ENCODE measurements at places on chromosomes 2 and 18.

DNA sequence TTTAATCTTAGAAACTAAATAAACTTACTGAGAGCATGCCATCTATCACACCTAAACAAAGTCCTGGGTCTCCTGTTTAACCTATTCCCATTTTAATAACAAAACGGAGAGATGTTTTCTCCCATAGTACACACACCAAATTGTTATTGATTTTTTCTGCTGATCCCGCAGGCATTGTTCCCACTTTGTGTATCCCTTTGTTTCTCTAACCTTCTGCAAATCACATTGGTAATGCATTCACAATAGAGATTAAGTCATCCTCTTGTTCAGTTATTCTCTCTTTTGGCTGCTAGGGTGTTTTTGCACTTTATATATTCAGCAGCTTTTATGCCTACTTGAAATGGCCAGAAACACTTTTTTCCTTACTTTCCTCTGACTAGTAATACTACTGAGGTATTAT lies 1071.9 kb upstream of the CDH2 start:
- DNase-seq = no peak

- no peak for DNase-seq
Observed at GRCh38 chr2:3000968-3001367, 376.6 kb downstream of the EIPR1 start.

- no peak for DNase-seq
Observed at GRCh38 chr2:238750212-238750904, 97.5 kb upstream of the TWIST2 start.

DNA sequence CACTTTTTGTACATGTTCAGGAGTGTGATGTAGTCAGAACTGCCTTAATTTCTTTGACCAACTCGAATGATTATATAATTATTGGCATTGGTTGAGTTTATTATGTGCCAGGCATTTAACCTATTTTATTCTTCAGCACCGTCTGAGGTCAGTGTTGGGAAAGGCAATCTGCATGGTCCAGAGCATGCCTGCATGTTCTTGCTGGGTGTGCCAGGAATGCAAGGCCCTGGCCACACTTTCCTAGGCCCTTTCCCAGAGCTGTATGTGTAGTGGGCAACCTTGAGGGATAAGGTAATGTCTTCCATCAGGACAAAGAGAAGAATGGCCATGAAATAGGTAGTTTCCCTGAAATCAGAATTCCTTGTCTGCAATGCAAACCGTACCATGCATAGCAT lies 9.7 kb upstream of the SNRNP200 start:
- no peak for DNase-seq

- no peak for DNase-seq
Observed at GRCh38 chr2:107412981-107413380, 413.7 kb upstream of the RGPD4 start.

- no peak for DNase-seq
Observed at GRCh38 chr2:64989982-64990614, 899 bp downstream of the SLC1A4 start.

DNA sequence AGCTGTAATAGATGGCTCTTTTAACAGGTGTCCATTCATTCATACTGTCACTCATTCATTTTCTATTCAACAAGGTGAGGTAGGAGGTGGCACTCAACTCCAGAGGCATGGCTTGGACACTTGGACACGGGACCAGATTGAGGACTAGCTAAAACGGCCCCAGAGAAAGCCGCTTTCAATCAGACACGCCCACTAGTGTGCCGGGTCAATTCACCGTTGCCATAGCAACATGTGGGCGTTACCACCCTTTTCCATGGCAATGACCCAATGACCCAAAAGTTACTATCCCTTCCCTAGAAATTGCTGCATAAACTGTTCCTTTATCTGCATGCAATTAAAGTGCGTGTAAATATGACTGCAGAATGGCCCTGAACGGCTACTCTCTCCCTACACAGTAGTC lies 49.2 kb upstream of the LGALSL start:
- DNase-seq = no peak

GRCh38 chr2:97932975-97933662 lies 62.6 kb downstream of the TMEM131 start:
- no peak for DNase-seq

DNA sequence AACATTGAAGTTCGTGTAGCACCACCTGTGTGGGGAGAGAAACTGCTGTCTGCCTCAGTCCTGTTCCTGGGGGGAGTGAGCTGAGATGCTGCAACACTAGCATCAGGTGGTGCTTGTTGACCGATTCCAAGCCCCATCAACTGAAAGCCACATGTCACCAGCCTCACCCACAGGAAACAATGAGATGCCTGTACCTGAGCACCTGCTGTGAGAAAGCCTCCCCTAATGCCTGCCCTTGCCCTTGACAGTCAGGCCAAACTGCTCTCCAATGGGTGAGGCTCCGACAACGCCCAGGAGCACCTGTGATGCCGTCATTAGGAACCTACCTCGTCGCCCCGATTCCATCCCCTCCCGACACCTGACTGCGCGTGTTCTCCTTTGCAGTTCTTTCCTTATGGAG lies 104.6 kb downstream of the SMC6 start:
- DNase-seq = no peak

GRCh38 chr2:64838817-64839216 lies 150.4 kb upstream of the SLC1A4 start:
- peak; percentile 83 for DNase-seq

DNA sequence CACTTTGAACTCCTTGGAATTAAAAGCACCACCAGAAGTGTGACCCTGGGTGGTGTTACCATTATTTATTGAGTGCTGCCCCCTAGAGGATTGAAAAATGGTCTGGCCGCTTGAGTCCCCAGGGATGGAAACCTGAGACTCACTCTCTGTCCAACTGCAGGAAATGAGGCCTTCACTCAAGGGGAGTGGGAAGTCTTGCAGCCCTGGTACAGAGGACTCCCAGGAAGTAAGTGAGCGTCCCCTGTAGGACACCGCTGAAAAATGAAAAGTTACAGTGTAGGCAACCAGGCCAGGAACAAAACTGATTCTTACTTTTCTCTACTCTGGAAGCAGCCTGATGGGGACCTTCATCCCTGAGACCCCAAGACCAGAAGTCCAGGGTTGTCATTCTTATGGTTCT lies 2.2 kb upstream of the NRP2 start:
- peak; percentile 75 for DNase-seq

DNA sequence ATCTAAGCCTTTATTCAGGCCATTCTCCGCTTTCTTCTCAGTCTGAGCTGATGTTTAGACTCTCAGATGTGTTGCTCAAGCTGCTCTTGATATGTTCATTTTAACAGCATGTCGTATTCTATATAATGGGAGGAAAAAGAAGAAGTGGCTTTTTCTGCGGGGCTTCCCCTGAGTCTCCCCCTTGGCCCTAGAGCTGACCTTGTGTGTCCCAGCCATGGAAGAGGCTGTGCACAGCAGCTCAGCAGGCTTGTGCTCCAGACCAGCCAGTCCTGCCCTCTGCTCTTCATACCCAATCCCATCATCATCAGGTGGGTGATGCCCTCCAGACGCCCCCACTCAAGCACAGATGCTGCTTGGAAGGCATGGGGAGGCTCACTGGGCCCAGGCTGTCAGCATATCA lies 155.1 kb upstream of the CELF4 start:
- no peak for DNase-seq

DNA sequence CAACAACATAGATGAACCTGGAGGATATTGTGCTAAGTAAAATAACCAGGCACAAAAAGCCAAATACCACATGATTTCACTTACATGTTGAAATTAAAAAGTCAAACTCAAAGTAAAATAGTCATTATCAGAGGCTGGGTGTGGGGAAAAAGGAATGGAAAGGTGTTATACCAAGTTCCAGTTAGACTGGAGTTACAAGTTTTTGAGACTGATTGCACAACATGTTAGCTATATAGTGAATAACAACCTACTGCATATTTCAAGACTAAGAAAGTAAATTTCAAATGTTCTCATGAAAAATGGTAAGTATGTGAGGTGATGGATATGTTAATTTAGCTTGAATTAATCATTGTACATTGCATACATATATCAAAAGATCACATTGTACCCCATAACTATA lies 116.8 kb upstream of the HNMT start:
- DNase-seq = no peak

- DNase-seq = no peak
Observed at GRCh38 chr2:217146956-217147355, 287.1 kb upstream of the TNP1 start.

DNA sequence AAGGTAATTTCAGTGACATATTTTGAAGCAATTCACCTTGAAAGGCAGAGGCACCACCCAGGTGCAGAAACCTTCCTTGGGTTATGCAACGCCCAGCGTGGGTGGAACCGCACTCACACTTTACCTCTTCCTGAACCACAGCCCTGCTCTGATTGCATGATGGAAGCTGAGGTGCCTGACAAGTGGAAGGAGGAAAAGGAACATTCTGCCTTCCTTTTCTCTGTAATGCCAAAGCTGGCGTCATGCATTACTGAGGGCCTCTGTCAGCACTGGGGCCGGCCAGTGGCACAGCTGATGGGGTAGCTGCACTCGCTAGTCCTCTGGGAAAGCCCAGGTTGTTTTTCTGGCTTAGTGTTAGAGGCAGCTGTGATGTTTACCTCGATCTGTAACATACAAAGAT lies 266.5 kb downstream of the NEDD4L start:
- no peak for DNase-seq

GRCh38 chr2:114534116-114535084 lies 92.0 kb downstream of the DPP10 start:
- no peak for DNase-seq

GRCh38 chr2:136666-137065 lies 90.4 kb upstream of the FAM110C start:
- DNase-seq = no peak

GRCh38 chr2:238169708-238170251 lies 11.0 kb downstream of the ERFE start:
- peak; percentile 78 for DNase-seq

DNA sequence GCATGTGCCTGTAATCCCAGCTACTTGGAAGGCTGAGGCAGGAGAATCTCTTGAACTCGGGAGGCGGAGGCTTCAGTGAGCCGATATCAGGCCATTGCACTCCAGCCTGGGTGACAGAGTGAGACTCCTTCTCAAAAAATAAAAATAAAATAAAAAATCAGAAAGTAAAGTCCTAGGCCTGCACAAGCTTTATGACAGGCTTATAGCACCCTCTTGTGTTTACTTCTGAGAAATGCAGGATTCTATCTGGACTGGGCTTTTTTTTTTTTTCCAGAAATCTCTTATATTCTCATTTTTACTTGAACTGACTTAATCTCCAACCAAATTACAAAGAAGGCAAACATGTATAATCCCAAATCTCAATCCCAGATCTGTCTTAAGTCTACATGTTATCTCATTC lies 26.1 kb upstream of the REG3G start:
- DNase-seq = peak; percentile 9

GRCh38 chr2:75612108-75612861 lies 34.3 kb upstream of the MRPL19 start:
- no peak for DNase-seq

DNA sequence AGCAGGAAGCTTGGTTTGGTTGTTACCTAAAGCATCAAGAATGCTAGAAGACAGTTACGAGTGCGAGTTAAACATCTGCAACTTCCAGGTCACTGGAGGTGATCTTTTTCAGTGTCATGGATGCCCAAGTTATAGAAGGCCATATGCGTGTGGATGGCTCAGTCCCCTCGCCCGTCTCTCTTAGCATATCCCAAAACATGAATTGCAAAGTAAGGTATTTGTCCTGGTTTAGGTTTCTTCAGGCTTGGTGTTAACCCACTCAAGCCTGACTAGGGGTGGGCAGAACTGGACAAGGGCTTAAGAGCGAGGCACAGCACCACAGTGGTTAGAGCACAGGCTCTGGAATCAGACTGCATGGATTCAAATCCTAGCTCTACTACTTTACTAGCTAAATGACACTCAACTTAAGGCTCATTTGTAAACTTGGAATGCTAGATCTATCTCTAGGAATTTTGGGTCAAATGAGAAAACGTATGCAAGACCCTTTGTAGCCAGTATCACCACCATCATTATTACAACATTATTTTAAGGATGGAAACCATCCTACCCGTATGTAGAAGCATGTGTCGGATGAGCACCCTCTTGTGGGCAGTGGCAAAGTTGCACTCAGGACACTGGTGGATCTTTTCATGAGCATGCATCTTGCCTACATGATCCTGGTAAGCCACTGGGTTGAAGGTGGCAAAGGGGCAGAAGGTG lies 11.2 kb downstream of the ZNF142 start:
- DNase-seq = peak; percentile 6

GRCh38 chr2:187345338-187345737 lies 102.7 kb downstream of the CALCRL start:
- DNase-seq = no peak

DNA sequence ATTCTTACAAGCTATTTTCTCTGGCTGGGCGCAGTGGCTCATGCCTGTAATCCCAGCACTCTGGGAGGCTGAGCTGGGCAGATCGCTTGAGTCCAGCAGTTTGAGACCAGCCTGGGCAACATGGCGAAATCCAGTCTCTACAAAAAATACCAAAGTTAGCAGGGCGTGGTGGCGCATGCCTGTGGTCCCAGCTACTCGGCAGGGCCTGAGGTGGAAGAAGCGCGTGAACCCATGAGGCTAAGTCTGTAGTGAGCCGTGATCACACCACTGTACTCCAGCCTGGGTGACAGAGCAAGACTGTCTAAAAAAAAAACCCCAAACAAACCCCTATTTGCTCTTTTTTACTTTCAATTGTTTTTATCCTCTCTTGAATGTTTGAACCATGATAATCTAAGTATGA lies 37.0 kb downstream of the PPP4R1 start:
- no peak for DNase-seq

DNA sequence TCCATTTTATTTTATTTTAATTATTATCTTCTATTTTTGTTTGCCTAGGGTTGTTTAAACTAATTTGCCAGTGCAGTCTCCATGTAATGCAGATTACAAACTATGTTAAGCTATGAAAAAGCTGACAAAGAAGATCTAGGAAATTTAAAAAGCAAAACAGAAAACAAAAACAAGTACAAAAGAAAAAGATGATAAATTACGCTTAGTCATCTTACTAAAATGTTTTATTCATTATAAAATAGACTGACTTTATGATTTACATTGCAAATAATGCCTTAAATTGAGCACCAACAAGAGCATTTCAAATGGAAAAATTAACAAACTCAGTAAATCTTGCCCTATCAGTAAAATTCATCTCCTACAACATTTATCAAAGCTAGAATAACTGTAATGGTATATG lies 52.9 kb downstream of the LRPPRC start:
- no peak for DNase-seq

DNA sequence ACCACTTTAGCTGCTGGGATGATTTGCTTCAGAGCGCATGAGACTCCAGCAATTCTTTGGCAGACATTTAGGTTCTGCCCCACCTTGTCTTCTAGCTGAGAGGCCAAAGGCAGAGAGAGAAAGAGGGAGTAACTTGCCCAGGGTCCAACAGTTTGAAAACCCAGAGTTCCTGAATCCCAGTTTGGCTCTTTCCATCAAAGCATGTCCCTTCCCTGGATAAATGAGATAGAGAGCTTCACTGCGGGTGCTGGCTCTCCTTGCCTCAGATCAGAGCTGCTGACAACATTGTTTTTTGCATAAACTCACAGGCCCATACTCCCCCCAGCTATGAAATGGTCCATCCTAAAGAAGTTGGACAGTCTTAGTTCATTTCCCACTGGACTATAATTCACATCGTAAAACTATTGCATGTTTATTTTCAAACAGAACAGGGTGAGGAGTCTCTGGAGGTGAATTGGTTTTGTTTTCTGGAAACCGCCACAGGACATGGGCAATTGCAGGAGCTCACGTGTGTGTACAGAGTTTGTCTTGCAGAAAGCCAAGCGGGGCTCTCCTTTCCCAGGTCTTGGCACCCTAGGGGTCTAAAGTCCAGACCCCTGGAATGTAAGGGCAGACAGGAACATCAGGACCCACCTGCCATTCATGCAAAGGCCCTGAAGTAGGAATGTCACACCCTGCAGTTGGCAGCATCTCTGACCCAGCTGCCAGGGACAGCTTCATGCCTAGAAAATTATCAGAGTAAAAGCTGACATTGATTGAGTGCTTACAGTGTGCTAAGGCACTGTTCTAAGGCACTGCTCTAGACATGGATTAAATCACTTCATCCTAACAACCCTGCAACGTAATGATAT lies 25.0 kb upstream of the SLC14A2 start:
- no peak for DNase-seq

All from SW 1271 (cell line).